Kidney (tissue), 22 donors: ENCODE measurements at places on chromosomes 7 and 10. TPM values are rescaled to one million over a fixed set of nuclear protein-coding genes. Genes with fewer than 3 reads are reported as not detected.

DNA sequence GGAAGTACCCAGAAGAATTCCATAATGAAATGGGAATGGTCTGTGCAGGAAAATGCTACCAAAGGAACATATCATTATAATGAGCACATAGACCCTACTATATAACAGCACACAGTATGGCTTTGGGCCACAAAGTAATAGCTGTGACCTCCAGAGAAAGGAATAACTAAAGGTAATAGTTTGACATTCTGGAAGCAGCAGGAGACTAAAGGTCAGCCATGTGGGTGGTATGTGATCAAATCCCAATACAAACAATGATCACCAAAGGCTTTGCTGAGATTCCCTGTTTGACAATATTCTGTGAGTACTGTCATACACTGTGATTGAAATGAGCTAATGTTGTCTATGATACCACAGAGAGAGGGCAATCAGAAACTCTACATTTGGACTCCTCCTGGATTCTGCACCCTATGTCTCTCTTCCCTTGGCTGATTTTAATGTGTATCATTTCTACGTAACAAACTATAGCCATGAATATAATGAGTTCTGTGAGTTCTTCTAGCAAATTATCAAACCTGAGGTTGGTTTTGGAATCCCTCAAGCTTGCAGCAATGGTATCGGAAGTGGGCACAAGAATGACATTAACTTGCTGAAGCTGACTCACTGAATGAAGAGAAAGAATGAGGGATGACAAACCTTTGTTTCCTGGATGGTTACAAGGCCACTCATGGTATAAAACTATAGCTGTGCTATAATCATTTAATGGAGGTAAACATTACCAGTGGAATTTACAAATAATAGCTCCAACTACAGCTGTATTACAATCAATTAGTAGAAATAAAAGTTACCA is 99.6 kb downstream of the JMJD1C start:
- no peaks in the 10 kb centered on the region for H3K4me1 ChIP-seq
- no peaks in the 10 kb centered on the region for H3K36me3 ChIP-seq
- H3K27me3 ChIP-seq, result no peaks in the 10 kb centered on the region
- no peak for DNase-seq
- H3K4me3 ChIP-seq, result no peak overlapping the region

GRCh38 chr10:127996586-127996985 is 89.7 kb downstream of the PTPRE start:
- no peak overlapping the region for H3K4me3 ChIP-seq
- no peak for DNase-seq
- no peaks in the 10 kb centered on the region for H3K27me3 ChIP-seq
- no peaks in the 10 kb centered on the region for H3K36me3 ChIP-seq
- H3K27ac ChIP-seq, result no peak overlapping the region

- H3K27me3 ChIP-seq, result no peaks in the 10 kb centered on the region
- no peak overlapping the region for H3K4me3 ChIP-seq
- no peaks in the 10 kb centered on the region for H3K4me1 ChIP-seq
- DNase-seq, result no peak
- H3K27ac ChIP-seq, result no peak overlapping the region
- H3K36me3 ChIP-seq, result no peaks in the 10 kb centered on the region
Observed at GRCh38 chr10:113681533-113682470, 2.1 kb downstream of the CASP7 start.

GRCh38 chr7:6379886-6380285 is 67.9 kb downstream of the DAGLB start:
- no peaks in the 10 kb centered on the region for H3K36me3 ChIP-seq
- no peak overlapping the region for H3K27ac ChIP-seq
- no peak for DNase-seq
- no peak overlapping the region for H3K4me3 ChIP-seq
- no peaks in the 10 kb centered on the region for H3K4me1 ChIP-seq

The MRPL32 gene
- polyA plus RNA-seq, result 101 TPM

The PYROXD2 gene
- polyA plus RNA-seq, result 7.8 TPM

The PRKG1 gene
- polyA plus RNA-seq, result 3.6 TPM

The PTER gene
- polyA plus RNA-seq, result 16.2 TPM
